ENCODE measurements at places on chromosomes 4 and X.

DNA sequence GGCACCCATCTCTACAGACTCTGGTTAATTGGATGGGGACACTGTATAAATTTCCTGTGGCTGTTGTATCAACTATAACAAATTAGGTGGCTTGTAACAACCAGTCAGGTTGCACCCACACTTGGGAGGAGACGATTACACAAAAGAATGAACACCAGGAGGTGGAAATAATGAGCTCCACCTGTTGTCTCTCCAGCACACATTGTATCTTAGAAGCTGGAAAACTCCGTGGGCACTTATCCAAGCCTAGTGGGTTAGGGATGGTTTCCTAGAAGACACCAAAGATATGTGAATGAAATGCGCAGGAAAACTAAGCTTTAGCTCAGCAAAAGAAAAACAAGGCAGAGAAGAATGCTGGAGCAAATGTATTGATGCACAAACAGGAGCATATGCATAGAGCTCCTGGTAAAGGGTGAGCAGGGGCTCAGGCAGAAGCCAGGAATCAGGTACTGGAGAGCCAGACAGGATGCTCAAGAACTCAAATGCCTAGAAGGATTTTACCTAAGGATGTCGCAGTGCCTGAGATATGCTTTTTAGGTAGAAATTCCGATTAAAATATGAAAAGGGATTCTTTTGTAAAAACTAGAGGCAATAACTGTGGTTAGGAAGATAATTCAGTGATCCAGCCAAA lies 111.7 kb downstream of the GALNTL6 start:
- DNase-seq, result no peak

DNA sequence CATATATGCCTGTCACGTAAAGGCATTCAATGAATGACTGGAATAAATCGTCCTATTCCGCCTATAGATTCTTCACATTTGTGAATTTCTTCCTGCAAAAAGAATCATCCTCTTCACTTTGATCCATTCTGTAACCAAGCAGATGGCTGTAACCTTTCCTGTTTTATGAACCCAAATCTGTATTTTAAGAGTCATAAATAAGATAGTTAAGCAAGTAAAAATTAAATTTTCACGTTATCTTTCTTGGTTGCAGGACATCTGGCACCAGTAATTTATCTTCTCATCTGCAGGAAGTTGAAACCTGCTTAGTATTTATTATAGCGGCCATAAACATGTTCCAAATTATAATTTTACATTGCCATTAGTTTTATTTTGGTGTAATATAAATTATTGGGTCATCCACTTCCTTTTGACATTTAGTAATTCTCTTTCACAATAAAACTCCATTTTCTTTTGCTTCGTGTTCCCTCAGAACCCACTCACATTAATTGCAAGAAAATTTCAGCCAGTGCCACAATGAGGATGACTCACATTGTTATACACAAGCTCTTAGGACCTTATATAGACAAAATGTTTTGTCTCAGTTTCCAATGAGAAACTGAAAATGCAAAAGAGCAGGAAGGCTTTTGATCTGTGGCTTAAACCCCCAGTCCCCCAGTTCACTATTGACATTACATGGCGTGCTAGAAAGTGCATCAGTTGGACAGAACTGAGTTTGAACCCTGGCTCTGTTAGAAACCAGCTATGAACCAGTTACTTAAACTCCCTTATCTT lies 51.1 kb downstream of the TMEM156 start:
- DNase-seq, result no peak

- DNase-seq, result no peak
These were observed 58.9 kb downstream of the PPM1K start for GRCh38 chr4:88225232-88226105.

DNA sequence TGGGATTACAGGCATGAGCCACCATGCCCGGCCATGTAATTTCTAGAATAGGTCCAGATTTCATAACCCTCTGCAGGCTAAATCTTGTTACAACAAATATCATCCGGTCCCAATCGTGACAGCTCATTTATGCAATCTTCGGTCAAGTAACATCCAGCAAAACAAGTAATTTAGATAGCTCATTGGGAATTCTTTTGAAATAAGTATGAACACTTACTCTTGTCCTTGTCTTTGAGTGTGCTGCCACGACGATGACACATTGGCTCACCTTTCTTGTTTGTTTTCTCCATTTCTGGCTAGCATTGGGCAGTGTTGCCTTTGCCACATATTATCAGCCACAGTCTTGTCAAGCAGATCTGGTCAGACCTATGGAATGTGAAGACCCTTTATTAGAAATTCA lies 92.0 kb downstream of the PHEX start:
- DNase-seq, result no peak

DNA sequence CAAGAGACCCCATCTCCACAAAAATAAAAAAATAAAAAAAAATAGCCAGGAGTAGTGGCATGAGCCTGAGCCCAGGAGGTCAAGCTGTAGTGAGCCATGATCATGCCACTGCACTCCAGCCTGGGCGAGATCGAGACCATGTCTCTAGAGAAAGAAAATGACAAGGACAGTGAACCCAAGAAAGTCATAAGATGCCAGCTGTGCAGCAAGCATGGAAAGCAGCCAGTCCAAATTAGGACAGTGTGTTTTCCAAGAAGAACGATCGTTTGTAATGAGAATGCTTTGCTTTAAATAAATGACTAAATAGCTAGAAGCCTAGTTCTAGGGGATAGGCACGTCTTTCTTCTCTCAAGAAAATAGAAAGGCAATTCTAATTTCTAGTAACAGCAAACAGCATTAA lies 58.4 kb upstream of the MSANTD1 start:
- DNase-seq, result no peak

GRCh38 chr4:52201715-52202114 lies 150.6 kb downstream of the SPATA18 start:
- no peak for DNase-seq

DNA sequence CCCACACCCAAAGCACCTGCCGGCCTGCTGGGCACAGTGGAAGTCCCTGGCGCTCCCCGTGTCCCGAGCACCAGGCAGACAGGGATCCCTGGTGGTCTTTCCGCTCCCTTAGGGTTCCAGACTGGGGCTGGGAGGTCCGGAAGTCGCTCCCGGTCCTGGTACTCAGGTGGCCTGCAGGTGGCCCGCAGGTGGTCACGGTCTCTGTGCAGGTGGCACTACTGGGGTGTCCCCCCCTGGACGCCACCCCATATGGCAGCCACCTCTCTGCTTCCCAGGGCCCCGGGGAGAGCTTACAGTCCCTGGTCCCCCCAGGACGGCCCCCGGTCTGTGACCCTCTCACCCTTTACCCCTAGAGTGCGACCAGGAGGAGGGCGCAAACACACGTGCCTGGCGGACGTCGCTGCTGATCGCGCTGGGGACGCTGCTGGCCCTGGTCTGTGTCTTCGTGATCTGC lies 13.6 kb downstream of the SLC25A6 start:
- no peak for DNase-seq

DNA sequence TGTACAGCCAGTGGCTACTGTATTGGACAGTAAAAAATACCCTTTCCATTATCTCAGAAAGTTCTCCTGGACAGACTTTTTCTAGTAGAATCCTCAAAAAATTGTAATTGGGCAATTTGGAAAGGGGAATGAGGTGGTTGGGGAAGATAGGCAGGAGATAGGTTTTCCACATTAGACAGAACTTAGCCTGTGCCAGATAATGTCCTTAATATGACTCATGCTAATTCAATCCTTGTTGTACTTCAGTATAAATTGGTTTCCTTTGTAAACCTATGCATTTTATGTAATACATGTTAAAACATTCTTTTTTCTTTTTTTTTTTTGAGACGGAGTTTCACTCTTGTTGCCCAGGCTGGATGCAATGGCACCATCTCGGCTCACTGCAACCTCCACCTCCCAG lies 8.9 kb downstream of the EIF4E start:
- no peak for DNase-seq

DNA sequence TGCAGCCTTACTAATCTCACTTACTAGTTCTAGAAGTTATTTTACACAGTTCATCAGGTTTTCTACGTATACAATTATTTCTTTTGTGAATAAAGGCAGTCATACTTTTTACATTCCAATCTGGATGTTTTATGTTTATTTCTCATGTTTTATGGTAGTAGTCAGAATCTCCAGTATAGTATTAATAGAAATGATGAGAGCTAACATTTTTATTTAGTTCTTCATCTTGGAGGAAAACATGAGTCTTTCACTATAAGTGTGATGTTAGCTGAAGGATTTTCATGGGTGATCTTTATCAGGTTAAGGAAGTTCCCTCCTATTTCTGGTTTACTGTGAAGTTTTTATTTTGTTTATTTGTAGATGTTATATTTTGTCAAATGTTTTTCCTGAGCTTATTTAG lies 256.1 kb upstream of the GIMD1 start:
- DNase-seq, result no peak

GRCh38 chrX:39418731-39419638 lies 617.7 kb downstream of the MID1IP1 start:
- DNase-seq, result no peak

GRCh38 chr4:19300213-19300612 lies 951.5 kb upstream of the SLIT2 start:
- DNase-seq, result no peak

DNA sequence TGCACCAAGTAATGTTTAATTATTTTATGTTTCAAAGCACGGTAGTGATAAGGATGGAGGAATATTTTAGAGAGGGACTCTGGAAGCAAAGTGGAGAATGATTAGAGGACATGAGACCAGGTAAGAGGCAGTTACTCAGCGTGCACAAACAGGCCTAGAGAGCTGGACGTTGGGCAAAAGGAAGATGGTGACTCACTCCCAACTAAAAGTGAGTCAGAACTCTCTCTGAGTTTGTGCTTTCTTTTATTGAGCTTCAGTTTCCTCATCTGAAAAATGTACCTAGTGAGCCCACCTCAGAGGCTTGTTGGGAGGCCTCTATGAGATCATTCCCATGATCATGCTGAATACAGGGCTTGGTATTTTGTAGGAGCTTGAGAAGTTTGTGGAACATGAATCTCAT lies 1.6 kb upstream of the ZC4H2 start:
- no peak for DNase-seq

- DNase-seq, result no peak
These were observed 1106.0 kb downstream of the STIM2 start for GRCh38 chr4:27966664-27967063.

DNA sequence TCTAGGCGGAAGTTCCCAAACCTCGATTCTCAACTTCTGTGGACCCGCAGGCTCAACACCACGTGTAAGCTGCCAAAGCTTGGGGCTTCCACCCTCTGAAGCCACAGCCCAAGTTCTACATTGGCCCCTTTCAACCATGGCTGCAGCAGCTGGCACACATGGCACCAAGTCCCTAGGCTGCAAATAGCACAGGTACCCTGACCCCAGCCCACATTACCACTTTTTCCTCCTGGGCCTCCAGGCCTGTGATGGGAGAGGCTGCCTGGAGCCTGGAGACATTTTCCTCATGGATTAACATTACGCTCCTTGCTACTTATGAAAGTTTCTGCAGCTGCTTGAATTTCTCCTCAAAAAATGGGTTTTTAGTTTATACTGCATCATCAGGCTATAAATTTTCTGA lies 479.5 kb downstream of the PCDH7 start:
- no peak for DNase-seq

DNA sequence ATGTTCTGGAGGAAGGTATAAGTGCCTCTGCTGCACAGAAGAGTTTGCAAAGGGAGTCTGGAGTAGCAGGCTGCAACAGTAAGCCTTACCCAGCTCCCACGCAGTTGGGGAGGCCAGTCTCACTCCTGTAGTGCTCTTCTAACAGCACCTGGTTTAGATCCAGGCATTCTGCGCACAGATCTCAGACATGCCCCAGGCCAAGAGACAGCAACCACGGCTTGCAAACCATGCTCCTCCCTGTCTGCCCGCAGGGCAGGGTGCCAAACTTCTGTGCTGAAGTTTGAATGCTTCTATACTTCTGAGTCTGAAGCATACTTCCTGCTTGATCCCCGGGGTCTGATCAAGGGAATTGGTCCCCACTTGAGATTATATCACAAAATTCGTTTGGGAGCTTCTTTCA lies 106.3 kb downstream of the LINC00632 start:
- DNase-seq, result no peak

GRCh38 chr4:143362349-143363046 lies 25.8 kb downstream of the GAB1 start:
- DNase-seq, result no peak

GRCh38 chr4:123749383-123749782 lies 352.8 kb downstream of the SPRY1 start:
- DNase-seq, result no peak

DNA sequence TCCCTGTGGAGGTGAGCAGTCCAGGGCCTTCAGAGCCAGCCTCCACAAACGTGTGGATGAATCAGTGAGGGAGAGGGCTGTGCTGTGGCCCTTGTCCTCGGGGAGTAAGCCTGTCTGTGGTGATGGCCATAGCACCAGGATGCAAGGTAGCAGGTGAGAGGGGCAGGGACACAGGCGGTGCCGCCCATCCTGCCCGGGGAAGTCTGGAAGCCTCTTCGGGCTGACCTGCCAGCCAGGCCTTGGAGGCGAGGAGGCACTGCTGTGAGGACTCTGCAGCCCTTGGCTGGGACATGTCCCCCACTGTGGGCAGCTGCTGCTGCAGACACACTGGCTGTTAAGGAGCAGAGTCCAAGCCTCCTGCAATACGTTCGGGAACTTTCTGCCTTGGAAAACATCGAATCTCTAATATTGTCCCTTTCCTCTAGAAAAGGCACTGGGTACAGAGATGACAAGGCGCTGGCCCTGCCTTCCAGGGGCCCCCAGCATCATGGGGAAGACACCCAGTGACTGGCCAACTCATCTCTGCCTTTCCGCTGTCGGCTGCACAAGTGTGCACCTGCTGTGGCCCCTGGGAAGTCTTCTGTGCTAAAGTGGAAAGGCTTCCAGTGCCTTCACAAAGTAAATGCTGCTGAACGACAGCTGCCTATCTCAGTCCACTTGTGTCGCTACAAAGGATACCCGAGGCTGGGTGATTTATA lies 101.4 kb downstream of the ADRA2C start:
- no peak for DNase-seq

DNA sequence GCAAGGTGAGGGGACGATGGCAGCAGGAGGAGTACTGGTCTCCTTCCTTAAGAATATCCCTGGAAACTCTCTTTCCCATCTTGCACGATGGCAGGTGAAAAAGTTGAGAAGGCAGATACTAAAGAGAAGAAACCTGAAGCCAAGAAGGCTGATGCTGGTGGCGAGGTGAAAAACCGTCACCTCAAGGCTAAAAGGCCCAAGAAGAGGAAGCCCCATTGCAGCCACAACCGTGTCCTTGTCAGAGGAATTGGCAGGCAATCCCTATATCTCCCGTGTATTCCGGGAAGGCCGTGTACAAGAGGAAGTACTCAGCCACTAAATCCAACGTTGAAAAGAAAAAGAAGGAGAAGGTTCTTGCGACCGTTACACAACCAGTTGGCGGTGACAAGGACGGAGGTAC lies 40.0 kb downstream of the CRLF2 start:
- DNase-seq, result no peak
